ENCODE measurements at places on chromosomes 6 and 20.
A peak's percentile ranks its signal among the peaks of the same experiment; 100 is the strongest.

DNA sequence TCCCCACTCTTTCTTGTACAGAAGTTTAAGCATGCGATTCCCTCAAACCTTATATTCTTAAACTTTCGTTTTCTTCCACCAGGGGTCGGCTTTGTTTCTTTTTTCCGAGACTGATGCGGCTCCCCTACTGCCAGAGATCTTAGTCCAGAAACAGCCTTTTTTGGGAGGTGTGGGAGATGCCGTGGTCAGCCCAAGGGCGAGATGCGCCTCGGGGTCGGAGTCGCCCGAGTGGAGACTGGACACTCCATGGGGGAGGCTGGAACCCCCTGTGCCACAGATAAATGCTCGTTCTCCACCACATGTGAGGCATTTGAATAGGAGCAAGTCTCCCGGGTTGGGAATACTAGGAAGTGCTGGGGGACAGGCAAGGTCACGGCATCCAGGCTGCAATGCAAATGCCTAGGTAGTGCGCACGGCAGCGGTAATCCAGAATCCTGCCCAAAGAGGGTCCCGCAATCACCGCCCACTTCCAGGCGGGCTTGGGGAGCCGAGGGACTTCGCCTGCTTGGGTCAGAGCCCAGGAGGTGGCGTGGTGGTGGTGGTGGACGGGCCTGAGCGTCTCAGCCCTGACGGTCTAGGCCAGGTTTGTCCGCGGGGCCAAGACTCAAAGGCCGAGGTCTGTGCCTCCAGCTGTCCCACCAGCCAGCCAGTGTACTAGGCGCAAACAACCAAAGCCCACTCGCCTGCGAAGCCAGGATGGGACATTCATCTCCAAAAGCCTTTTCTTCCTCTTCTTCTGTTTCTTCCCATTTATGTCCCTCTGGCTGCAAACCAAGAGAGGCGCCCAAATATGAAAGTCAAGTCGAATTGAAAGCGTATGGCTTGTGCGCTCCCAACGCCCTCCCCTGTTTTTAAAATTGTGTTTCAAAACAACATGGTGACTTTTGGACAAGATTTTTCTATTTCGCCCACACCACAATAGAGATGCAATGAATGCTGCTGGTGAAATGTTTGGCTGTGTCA is 39.3 kb upstream of the OSTM1 start:
- DNase-seq, result peak; percentile 90

GRCh38 chr6:20365456-20365855 is 36.2 kb upstream of the E2F3 start:
- DNase-seq, result no peak

- no peak for DNase-seq
Measured at GRCh38 chr6:154996016-154996590, 988 bp downstream of the TIAM2 start.

DNA sequence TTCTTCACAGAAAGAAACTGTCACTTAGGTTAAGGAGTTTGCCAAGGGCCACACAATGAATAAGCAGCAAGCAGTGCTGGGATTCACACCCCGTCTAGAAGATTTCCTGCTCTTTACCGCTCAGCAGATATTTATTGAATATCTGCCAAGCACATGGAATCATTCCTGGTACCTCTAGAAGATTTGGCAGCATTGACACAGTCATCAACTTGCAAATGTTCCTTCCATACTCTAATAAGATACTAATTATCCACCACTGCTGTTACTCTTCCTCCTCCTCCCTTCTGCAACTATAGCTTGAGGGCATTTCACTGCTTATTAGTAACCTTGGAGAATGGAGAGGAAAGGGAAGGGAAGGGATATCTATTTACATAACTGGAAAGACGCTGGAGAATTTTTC is 13.0 kb downstream of the MOXD1 start:
- DNase-seq, result no peak

GRCh38 chr20:47762699-47763268 is 22.5 kb downstream of the SULF2 start:
- no peak for DNase-seq

DNA sequence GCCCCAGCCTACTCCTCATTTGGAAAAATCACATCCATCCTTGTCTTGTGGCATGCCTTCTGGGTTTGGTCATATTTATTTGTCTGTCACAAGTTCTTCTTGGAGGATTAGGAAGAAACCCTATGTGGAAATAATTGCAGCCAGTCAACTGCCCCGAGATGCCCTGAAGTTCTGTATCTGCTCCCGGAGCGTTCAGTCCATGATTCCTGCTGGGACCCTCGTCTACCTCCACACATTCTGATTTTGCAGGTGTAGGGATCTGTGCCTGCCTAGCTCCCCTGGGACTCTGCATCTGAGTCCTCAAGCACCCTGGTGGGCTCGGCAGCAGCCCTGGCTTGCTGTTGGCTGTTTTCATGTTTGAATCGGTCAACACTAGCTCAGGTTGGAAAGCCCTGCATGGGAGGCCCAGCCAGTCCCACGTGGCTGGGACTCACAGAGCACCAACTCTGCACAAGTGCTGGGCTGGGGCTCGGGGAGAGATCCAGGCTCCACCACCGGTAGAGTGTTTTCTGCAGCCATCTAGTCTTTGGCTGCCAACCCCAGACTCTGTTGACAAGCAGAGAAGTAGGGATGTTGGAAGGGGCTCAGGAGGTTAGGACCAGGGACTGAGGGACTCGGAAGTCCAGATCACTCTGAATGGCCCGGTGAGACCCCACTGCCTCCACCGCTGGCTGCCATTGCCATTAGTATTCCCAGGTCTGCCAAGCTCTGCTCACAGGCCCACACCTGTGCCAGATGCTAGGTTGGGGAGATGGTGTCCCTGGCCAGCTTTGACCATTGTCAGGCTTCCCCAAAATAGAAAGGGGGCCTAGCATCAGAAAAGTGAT is 183.5 kb upstream of the CST7 start:
- DNase-seq, result peak; percentile 23

DNA sequence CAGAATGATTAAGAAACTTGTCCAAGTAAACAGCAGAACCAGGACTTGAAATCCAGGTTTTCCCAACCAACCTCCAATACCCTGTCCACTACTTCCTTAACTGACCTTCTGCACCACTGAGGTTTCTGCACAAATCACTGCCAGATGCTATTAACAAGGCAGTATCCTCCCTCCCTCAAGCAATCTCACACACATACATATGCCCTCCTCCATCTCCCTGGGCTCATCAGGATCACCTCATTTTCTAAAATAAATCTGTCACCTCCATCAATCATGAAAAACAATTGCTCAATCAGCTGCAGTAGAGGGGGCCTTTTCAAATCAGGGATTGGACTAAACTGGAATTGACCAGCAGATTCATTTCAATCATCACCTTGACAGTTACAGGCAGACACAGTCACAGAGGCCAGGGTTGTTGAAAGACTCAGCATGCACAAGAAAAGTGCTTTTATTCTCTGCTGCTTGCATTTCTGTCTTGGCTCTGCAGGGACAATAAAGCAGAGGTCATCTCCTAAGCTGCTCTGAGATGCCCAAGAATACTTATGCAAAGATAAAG is 539.4 kb downstream of the PTPRT start:
- DNase-seq, result no peak

GRCh38 chr6:38215651-38216311 is 396.3 kb downstream of the ZFAND3 start:
- DNase-seq, result no peak

DNA sequence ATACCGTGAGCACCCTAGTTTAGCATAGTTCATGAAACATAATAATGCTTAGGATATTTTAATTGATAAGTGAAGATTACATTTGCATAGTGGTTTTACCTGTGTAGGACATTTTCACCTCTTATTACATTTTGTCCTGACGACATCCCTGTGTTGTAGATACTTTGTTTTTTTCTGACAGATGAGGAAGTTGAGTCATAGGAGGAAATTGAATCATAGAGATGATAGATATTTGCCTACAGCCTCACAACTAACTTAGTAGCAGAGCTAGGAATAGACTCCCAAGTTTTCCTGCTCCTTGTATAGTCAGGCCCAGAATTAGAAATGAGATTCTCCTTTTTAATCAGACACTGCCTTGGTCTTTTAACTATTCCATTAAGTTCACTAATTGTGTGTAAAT is 100.5 kb upstream of the SUPT3H start:
- DNase-seq, result no peak

- DNase-seq, result peak; percentile 69
Measured at GRCh38 chr20:60009826-60010616, 51.8 kb downstream of the CDH26 start.

DNA sequence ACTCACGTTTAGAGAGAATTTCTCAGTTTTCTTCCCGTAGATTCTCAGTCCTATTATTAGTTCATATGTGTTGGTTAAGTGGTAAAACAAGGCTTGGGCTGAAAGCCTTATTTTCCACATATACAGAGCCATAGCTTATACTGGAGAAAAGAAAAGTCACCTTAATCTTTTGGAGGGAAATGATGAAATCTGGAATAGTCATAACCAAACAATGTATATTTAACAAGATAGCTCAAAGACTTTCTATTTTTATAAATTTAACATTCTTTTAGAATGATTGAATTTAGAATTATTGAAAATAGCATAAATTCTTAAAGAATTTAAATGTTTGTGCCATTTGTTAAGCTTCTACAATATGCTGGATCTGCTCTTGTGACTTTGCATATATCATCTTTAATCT is 85.8 kb downstream of the CDKAL1 start:
- no peak for DNase-seq

- peak; percentile 38 for DNase-seq
Measured at GRCh38 chr20:44695674-44696300, 19.4 kb upstream of the CCN5 start.

DNA sequence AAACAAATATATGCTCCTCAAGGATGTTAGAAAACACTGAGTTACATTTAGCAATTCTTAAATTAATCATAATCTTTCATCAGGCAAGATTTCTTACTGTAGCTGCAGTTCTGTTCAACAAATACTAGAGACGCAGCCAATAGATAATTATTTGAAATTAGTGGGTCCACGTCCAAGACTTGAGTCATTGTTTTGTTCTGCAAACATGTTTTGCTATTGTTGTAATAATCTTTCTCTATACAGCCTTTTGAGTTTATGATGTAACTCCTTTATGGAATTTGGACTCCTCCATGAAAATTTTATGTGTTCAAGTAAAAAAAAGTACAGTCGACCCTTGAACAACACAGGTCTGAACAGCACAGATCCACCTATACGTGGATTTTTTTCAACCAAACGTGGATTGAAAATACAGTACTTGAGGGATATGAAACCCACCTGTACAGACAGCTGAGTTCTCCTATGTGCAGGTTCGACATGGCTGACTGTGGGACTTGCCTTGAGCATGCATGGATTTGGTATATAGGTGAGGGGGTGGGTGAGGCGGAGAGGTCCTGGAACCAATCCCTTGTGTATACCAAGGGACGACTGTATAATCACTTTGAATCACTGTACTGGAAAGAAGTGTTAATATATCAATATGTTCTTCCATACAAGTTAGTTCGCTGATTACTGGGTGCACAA is 41.3 kb upstream of the SLC22A16 start:
- DNase-seq, result no peak

DNA sequence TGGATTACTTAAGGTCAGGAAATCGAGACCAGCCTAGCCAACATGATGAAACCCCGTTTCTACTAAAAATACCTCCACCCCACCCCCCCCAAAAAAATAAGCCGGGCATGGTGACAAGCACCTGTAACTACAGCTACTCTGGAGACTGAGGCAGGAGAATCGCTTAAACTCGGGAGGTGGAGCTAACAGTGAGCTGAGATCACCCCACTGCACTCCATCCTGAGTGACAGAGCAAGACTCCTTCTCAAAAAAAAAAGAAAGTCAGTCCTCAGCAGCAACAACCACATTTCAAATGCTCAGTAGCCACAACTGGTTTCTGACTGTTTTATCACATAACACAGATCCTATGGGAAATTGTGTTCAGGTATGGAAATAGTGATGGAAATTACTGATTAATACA is 135.3 kb downstream of the HFE start:
- peak; percentile 62 for DNase-seq

- peak; percentile 91 for DNase-seq
Measured at GRCh38 chr6:42136508-42137193, 5.8 kb downstream of the C6orf132 start.

DNA sequence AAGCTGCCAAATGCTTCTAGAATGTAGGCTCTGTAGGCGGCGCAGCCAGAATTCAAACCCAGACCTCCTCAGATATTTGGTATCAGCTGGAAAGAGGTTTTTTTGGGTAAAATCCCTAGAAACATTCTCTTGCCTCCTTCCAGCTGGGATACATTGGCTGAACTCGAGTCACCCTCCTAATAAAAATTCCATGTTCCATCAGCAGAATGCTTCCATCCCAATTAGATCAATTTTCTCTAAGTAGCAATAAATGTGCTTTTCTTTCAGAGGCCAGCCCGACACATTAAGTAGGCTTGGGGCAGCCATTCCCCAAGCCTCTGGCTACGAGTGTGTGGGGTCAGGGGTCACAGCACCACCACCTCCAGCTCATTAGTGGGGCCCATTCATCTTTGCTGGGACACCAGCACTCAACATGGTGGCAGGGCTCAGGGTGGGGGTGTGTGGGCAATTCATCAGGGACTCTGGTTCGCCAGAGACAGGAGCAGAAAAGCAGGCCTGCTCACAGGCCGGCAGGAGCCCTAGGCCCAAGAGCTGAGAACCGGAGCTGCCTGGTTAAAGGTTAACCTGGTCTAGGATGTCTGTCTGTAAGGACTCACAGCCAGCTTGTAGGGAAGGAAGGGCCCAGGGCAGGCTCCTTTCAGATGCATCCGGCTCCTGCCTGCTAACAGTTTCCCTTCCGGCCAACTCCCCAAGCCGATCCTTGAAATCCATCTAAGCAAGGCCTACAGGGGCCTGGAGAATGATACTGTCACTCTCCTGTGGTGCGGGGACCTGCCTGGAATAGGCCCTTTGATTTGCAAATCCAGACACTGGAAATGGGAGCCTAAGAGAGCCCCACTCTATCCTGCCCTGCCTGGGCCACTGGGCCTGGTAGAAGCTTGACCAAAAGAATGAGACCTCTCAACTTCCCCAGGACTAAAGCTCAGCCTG is 159.1 kb upstream of the TOP1 start:
- peak; percentile 59 for DNase-seq

GRCh38 chr6:111447051-111447450 is 36.0 kb downstream of the REV3L start:
- no peak for DNase-seq

- no peak for DNase-seq
Measured at GRCh38 chr6:151624071-151624470, 130.3 kb downstream of the CCDC170 start.

DNA sequence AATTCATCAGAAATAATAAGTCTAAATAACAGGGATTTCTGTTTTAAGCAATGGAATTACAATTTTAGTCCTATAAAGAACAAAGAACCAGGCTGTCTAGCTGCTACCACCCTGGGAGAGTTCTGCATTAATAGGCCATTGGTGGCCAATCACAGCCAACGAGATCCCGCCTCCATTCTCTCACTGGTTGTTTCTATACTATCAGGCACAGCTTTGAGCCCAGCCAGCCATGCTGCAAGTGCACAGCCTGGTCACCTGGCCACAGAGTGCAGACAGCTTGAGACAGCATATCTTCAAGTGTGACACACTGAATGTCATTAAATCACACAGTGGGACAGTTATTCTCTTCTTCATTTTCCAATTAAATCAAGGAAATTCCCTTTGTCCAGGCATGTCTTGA is 16.1 kb upstream of the RAB22A start:
- peak; percentile 72 for DNase-seq

GRCh38 chr20:38073307-38074071 is 39.9 kb downstream of the RPRD1B start:
- peak; percentile 76 for DNase-seq
